Fibroblast of pulmonary artery (primary cell): ENCODE measurements at places on chromosomes 1 and 21.

DNA sequence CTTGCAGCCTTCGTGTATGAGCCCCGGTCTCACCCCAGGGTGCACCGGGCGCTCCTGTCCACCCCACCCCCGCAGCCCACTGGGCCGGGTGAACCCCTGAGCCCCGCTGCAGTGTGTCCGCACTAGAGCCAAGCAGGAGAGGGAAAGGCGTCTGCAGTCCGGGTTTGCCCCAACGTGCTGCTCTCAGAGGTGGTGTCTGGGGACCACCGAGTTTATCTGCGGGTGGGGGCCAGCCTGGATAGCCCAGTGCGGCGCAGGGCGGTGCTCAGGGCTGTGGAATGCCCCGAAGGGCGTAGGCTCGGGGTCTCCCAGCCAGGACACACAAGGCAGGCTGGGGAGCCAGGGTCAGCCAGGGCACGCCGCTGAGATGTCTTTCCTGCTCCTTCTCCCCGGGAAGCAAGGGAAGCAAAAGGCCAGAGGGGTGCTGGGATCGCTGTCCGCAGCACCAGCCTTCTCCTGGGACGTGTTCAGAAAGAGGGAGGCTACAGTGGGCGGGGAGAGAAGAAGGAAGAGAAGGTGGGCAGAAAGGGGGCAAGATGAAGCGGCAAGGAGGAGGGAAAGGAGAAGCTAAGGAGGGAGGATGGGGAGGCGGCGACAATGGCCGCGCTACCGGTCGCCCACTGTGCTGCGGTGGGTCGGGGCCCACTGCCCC lies 56.6 kb downstream of the MAB21L3 start:
- DNase-seq: peak; percentile 23

DNA sequence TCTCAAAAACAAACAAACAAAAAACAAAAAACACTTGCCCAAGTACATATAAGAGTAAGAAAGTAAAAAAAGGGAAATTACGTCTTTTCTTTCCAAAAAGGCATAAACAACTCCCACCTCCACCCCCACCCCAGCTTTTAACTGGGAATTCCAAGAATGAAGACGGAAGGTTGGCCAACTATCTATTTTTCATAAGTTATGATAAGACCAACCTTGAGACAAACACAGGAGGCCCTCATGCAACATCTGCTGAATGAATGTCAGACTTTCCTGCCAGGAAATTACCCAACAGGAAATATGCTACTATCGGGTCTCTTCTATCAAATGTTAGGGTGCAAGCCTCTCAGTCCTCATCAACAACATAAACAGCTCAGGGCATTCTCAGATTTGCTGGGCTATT lies 1.9 kb downstream of the BSDC1 start:
- peak; percentile 89 for DNase-seq

DNA sequence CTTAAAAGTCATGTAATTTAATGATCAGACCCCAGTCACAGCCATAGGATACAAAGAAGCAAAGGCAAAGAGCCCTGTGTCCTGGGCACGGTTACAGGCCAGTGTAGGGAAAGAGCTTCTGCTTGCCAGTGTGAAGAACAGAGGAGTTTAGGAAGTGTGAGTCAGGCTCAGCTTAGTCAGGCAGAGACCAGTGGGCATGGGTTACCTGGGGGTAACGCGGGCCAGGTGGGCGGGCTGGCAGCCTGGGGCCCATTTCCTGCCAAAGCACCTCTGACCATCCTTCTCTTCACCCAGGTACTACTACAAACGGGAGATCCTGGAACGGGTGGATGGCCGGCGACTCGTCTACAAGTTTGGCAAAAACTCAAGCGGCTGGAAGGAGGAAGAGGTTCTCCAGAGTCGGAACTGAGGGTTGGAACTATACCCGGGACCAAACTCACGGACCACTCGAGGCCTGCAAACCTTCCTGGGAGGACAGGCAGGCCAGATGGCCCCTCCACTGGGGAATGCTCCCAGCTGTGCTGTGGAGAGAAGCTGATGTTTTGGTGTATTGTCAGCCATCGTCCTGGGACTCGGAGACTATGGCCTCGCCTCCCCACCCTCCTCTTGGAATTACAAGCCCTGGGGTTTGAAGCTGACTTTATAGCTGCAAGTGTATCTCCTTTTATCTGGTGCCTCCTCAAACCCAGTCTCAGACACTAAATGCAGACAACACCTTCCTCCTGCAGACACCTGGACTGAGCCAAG lies 4.7 kb downstream of the ELF3 start:
- no peak for DNase-seq

- DNase-seq: no peak
Measured at GRCh38 chr1:216144661-216145450, 278.4 kb downstream of the USH2A start.

DNA sequence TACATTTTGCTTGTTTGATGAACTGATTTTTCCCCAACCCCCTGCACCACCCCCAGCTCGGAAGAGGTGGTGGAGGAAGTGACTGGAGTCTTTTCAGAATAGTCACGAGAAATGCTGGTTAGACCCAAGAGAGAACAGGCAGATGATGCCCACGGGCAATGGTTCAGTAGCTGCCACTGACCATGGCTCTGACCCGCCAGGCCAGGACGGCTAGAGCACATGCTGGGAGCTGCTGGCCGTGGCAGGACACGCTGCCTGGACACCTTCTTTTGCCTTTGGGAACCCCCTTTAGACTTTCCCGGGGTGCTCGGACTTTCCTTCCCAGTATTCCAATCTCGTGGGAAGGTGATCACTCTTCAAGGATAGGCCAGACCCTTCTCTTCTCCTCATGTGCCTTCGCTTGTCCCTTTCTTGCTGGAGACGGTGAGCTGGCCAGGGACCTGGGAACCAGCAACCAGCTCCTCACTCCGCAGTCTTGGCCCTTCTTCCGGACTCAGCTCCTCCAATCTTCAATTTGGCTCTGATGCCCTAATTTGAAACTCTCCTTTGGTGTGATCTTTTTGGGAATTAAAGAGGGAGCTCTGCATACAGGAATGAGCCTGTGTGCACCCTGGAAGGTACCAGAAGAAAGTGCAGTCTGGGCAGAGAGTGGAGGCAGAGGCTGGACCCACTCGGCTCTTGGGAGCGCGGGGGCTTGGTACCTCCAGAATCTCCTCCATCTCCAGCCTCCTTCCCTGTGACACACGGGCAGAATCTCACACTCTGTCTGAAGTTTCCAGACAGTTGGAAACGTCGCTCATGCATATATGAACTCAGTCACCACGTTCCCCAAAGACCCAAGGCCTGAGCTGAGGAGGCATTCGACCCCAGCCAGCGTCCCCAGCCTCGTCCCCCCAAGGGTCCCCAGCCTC lies 4.0 kb upstream of the PDE9A start:
- DNase-seq: no peak

GRCh38 chr1:26225033-26225831 lies 8.8 kb upstream of the CEP85 start:
- DNase-seq: peak; percentile 38

DNA sequence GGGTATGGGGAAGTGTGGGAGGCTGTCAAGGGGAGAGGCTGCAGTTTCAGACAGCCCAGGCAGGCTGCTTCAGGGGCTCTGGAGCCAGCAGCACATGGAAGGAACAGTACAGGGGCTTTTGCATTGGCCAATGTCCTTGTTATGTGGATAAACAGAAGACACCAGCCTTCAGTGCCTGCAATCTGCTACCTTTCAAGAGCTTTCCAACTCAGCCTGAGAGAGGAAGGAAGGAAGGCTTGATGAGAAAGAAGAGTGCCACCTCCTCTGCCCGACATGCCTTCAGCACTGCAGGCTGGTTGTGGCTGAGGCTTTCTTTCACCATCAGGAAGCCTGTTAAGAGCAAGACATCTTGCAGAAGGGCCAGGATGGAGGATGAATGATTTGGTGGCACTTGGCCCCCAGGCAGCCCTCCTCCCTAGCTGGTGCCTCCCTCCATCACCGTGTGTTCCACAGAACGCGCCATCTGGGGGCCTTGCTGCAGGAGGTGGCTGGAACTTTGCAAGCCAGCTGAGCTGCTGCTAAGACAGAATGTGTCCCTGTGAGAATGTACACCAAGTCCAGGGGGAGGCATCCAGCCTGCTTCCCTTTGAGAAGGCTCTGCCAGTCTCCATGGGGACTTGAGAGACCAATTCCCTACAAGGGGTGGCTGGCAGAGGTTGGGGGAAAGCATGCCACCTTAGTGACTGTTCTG lies 372.4 kb upstream of the PROX1 start:
- DNase-seq: no peak

DNA sequence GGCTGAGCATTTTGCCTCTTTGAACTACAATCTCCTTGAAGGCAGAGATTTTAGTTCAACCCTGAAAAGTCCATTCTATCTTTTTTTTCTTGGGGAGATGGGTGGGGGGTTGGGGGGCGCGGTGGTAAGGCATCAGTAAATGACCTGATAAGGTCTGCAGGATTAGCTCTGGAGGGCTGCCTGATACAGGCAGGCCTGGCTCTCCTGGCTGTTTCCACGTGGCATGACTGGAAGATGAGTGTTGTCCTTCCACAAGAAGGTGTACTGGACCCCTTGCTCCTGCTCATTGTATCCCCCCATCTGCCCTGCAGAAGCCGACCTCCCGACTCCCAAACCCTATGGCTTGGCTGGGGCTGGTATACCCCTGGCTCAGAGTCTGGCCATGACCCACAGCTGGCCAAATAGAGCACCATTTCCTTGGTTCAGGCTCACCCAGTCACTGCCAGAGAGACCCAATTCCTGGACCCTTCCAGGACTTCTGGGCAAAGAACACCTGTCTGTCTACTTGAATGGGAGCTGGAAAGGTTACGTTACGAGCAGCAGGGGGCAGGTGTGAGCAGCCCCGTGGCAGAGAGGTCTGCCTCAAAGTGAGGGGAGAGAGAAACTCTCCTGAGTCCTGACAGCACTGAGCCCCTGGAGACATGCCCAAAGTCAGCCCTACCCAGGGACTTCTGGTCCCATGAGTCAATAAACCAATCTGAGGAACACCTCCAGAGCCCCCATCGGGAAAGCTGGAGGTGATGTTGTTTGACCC lies 17.0 kb downstream of the DHRS3 start:
- DNase-seq: peak; percentile 49

GRCh38 chr1:81921851-81922462 lies 121.2 kb downstream of the ADGRL2 start:
- DNase-seq: peak; percentile 14

GRCh38 chr1:83815330-83815729 lies 183.6 kb downstream of the TTLL7 start:
- peak; percentile 48 for DNase-seq

DNA sequence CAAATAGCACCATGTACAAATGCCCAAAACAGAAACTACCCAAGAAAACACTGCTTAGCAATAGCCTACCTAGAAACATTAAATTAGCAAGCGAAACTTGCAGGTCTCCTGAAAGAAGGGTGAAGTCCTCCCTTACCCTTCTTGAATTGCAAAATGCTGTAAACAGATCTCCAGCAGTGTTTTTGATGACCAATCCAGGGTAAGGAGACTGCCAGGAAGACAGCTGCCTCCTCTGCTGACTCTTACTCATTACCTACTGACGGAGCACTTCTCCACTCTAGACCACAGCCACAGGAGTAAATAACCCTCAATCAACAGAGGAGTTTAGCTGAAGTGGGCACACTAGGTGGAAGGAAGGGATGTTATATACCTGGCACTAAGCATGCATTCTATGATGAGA lies 32.2 kb upstream of the GADD45A start:
- peak; percentile 83 for DNase-seq

GRCh38 chr21:27674041-27674615 lies 707.2 kb upstream of the ADAMTS5 start:
- DNase-seq: peak; percentile 77

DNA sequence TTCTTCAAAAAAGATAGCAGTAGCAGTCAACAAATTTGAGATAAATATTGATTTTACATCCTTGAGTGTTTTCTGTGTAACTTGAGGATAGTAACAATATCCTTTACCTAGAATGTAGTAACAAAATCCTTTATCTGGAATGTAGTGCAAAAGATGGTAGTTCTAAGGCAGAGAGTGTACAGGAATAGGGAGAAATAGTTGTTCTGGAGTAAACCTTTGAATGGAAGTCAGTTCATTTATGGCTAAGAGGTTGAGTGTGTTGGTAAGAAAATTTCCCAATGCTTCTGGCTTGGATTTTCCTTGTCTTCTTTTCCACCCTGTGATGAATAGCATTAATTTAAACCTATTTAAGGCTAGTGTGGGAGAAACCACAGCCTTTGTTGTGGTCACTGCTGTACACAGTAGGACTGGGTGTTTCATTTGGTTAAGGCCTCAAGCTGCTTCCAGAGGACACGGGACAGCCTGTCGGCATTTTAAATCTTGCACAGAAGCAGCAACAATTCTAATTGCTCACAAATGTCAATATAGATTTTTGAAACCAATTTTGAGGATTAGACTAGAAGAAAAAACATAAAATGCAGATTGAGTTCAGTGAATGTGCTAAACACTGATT lies 11.3 kb downstream of the NFIA start:
- no peak for DNase-seq

DNA sequence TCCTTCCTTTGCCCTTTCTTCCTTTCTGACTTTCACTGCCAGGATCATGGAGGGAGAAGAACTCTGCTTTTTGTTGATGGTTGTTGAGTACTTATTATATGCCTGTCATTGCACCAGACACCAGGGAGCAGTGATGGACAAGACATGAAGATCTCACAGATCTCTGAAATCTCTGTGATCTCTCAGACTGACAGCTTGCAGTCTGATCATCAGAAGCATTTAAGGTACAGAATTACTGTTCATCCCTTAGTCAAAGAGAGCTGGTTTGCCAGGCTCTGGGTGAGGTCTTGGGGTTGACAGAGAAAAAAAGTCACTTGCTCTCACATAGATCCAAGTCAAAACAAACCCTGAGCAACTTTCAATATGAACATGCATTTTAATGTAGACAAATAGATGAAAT lies 299.5 kb upstream of the FMN2 start:
- DNase-seq: no peak

GRCh38 chr1:247370786-247371732 lies 39.4 kb upstream of the ZNF496 start:
- peak; percentile 40 for DNase-seq

- DNase-seq: peak; percentile 25
Measured at GRCh38 chr1:114032271-114033215, 53.3 kb downstream of the OLFML3 start.

- DNase-seq: peak; percentile 83
Measured at GRCh38 chr1:152182944-152183361, 23.9 kb upstream of the RPTN start.

- DNase-seq: peak; percentile 37
Measured at GRCh38 chr1:66916320-66916719, 8.3 kb downstream of the DNAI4 start.

DNA sequence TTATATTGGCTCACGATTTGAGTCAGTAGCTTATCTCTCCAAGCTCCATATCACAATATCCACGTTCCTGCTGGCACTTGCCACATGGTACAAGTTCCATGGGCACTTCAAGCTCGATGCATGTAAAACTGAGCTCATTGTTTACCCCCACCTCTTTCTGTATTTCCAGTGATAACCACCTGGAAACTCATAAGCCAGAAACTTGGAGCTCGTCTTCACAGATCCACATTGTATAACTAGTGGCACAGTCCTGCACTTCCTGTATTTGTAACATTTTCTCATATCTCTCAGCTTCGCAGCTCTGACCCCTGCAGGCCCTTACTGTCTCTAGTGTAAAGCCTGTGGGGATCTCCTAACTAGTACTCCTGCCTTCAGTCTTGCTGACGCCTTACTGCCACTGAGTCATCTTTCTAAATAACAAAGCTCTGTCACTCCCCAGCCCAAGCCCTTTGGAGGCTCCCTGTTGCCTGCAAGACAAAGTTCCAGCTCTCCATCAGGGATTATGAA lies 6.5 kb upstream of the C2CD4D start:
- peak; percentile 65 for DNase-seq
